HepG2 (cell line): ENCODE measurements at places on chromosomes 11 and 22. TPM values are rescaled to one million over a fixed set of nuclear protein-coding genes. Genes with fewer than 3 reads are reported as not detected.

GRCh38 chr11:75571625-75572024 is 9.6 kb downstream of the SERPINH1 start:
- no peak for DNase-seq

GRCh38 chr11:114379394-114380069 is 20.8 kb downstream of the C11orf71 start:
- no peak for DNase-seq

- DNase-seq = peak; percentile 55
Measured at GRCh38 chr11:56624661-56625110, 10.0 kb upstream of the OR5M1 start.

DNA sequence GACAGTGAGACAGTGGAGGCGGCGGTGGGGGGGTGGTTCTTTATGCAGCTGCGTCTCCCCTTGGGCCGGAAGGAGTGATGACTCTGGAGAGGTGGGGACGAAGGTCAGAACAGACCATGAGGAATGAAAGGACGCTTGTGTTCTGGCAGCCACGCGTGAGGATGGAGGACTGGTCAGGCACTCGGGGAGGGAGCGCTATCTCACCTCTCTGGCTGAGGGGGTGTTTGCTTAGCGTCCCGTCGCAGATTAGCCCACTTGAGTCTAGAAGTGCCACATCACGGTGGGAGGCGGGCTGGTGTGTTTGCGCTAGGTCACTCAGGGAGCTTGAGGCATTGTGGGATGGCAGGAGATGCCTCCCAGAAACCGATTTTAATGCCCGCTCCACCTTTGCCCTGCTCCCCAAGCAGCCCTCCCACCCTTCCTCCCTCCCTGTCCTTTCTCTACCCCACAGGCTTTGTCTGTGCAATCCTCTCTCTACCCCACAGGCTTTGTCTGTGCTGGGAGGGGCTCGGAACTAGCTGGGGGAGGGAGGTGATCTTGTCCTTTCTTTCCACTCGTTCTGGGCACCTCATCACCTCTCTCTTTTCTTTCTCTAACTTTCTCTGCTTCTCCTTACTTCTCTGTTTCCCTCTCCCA is 97.8 kb downstream of the PKNOX2 start:
- peak; percentile 28 for DNase-seq

DNA sequence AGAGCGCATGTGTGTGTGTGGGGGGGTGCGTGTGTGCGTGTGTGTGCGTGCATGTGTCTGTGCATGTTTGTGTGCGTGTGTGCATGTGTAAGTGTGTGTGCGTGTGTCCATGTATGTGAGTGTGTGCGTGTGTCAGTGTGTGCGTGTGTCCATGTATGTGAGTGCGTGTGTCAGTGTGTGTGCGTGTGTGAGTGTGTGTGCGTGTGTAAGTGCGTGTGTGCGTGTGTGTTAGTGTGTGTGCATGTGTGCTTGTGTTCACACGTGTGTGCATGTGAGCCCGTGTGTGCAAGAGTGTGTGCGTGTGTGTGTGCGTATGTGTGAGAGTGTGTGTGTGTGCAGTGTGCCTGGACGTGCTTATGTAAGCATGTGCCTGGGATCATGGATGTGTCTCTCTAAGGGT is 14.7 kb upstream of the APOL6 start:
- DNase-seq = no peak

DNA sequence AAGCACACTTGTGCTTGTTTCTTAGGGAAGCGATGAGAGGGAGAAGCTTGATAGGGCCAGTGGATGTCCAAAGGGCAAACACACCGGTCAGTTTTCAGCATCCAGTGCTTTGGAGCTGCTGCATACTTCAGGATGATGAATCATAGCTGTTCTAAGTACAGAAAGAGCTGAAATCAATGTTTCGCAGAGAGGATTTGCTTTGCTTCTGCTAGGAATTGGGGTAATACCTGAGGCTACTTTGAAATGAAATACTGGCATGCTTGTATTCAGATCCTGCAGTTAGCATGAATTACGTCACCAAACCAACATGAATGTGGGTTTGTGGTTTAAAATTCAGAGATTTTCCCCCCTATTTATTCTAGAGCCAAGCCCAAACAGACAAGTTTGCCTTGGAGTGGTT is 41.7 kb upstream of the SC5D start:
- DNase-seq = no peak

GRCh38 chr11:87463486-87464102 is 425.9 kb downstream of the TMEM135 start:
- DNase-seq = peak; percentile 38

DNA sequence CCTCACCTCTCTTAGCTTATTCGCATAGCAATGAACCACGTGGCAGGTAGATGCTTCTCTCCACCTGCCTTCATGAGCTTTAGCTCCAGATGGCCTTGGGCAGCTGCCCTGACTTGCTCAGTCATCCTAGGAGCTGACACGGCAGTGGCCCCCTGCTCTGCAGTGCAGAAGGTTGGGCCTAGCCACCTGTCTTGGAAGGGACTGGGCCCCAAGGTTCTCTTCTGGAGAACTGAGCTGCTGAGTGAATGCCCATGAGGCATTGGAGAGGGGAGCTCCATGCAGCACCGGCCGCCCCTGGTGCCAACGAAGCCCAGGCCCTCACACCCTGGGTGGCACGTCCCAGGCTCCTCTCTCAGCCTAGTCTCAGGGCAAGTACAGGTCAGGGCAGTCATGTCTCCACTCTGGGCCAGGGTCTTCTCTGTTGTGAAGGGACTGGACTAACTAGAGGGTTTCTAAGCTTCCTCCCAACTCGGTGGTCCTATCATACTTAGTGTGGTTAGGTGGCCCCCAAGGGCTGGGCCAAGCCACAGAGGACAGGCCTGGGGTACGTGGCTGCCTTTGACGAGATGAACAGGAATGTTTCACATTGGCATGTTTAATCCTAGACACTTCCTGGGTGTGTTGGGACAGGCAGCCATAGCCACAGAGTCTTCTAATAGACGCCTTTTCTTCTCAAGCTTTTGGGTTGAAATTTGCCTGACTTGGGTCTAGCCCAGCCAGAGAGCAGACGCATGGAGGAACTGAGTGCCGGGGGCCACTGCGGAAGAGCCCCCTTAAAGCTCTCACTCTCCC is 47.9 kb downstream of the ALX4 start:
- DNase-seq = no peak

DNA sequence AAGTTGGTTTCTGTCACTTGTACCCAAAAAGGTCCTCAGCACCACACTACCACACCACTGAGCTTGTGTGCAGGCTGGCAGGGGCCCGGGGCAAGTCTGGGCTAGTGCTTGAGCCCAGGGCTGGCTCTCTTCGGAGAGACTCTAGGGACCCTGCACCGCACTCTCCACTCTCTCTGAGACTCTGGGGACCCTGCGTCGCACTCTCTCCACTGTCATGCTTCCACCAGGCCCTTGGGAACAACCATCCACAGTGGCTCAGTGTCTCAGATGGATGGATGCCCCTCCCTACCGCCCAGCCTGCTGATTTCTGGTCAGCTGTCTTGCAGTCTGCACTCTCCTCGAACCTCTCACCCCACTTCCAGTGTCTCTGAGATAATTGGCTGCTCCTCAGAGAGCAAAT is 2.0 kb upstream of the SBF1 start:
- DNase-seq = no peak

DNA sequence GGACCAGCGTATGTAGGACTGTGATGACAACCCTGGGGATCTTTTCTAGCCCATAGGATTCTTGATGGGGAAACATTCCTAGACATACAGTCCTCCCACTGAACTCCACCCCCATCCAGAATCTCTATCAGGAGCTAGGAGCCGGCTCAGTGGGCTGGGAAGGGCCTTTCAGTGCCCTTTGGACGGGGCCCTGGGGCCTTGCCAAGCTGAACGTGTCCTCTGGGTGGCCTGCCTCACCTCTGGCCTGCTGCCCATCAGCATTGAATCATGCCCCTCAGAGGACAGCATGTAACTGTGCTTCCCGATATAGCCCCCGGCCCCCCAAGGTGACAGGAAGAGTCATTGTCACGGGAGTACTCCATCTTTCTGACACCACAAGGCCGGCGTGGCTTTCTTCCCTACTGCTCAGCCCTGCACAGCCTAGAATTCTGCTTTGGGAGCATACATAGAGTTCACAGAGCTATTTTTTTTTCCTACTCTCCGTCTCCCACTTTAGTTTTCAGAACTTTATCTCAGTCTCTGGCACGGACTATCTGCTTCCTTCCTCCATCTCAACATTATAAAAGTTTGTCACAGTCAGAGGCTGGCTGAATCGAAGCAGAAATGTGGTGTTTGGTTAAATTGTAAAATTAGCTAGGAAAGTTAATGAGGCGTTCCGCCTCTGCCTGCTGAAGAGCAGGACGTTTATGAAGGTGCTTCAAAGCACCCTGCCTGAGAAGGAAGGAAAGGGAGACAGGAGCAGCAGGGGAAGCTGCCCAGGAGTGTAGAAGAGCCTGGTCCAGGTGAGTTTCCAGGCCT is 111.9 kb downstream of the ZBTB16 start:
- DNase-seq = peak; percentile 10

DNA sequence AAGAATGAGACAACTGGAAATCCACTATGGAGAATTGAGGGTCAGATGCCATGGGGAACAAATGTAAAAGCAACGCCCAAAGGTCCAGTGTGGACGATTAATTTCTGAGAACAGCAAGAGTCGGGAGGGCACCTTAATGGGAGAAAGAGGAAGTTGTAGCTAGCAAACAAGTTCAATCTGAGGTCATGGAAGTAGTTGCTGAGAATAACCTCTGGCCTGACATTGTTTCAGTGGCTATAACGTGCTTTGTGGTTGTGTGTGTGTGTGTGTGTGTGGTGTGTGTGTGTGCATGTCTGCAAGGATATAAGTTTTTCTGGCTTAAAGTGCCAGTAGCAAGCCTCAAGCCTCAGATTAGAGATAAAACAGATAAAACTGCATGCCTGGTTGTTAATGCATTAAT is 1630.1 kb upstream of the TENM4 start:
- no peak for DNase-seq

DNA sequence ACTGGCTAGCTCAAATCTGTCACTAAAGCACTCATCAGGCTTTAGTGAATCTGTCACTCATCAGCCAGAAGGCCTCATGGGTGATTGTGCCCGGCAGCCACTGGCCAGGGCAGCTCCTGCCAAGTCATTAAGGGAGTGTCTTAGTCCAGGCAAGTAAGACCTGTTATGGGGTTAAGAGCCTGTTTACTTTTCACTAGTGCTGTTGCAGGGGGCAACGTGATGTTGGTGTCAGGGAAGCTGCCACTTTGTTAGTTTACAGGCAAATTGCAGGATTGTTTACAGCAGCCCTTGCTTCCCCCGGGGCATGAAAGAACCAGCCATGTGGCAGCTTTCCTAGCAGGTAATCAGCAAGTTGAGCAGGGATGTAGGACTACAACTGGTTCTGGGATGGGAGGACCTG is 155.6 kb upstream of the NCAM1 start:
- no peak for DNase-seq

DNA sequence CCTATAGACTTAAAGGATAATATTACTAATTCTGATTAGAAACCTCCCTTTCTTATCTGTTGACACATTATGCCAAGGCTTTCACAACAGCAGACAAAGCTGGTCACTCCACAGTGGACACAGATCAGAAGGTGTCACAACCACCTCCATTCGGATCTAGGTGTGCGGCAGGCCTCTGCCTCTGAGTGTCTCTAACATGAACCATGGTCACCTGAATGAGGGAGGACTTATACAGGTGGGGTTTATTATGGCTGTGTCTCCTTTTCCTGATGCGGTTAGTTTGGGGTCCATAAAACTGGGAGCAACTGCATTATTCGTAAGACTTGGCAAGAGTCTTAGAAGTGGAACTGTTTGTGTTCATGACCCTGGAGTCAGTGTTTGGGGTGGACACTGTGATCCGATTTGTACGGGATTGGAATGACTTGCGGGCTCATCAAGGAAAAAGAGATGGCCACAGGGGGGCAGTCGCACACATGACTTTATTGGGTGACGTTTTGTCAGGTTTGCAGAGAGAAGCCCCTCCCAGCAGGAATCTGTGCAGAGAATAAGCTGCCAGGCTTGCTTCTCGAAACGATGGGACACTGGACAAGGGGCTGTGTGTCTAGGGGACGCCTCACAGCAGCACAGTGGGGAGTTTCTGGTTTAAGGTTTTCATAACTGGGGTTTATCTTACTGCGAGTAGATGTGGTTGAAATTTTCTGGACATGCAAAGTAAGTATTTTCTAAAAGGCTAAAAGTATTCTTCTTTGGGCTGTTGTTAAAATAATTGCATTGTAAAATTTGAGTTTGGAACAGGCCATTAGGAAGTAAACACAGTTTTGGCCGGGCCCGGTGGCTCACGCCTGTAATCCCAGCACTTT is 90.6 kb downstream of the GAB4 start:
- peak; percentile 57 for DNase-seq

- peak; percentile 27 for DNase-seq
Measured at GRCh38 chr11:2301631-2302305, at the start of the genes C11orf21 and TSPAN32. Gene C11orf21 (minus strand): TSS chr11:2301918. CDS start chr11:2301808, 110 bp downstream. Gene TSPAN32 (plus strand): TSS chr11:2302013. CDS start chr11:2302150, 137 bp downstream.

DNA sequence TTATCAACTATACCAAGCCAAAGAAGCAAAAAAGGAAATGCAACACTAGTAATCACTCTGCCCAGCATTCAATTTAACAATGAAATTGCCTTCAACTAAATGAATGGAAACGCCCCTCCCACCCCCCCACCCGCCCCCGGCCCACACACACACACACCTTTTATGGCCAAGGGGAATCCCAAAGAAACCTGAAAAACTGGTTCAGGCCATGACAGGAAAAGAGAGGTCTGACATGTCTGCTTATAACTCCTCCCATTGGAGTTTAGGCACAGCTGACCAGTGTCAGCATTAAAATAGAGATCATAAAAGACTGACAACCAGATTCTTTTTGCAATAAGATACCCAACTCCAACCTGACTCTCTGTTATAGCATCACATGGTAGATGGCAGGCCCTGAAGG is 42.6 kb downstream of the ACER3 start:
- DNase-seq = no peak

DNA sequence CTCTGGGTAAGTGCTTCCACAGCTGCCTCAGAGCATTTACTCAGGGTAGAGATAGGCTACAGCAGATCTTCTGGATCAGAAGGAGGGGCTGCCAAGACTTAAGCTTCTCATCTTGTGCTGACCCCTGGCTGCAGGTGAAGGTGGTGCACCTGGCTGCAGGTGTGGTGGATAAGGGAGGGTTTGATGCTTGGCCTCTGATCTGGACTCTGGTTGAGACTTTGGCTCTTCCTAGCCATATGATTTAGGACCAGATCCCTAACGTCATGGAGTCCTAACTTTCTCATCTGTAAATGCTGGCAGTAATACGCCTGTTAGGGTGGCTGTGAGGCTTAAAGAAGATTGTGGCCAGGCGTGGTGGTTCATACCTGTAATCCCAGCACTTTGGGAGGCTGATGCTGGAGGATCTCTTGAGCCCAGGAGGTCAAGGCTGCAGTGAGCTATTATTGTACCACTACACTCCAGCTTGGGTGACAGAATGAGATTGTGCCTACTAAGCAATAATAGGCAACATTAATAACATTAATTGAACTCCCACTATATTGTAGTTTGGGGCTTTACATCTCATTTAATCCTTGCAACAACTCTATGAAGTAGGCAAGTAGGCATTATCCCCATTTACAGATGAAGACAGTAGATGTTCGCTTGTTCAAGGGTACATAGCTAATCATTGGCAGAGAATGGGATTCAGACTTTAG is 10.7 kb downstream of the DTX4 start:
- peak; percentile 32 for DNase-seq

- peak; percentile 15 for DNase-seq
Measured at GRCh38 chr11:72676861-72677341, 2.7 kb upstream of the PDE2A start.

GRCh38 chr11:2273311-2273710 is 2.9 kb upstream of the ASCL2 start:
- DNase-seq = no peak

Gene EXPH5
- 0.02 and 0.15 TPM in 2 replicates for total RNA-seq

Gene UBQLN3
- not detected in 2 replicates for total RNA-seq

Gene HBG2
- total RNA-seq = not detected in 2 replicates

Gene ROBO4
- 0.07 TPM in 1 of 2 replicates, not detected in the other for total RNA-seq

Gene C11orf42
- not detected in 2 replicates for total RNA-seq

Gene PRPF19
- total RNA-seq = 91.1 and 115 TPM in 2 replicates
